ENCODE measurements at places on chromosomes 11 and 22.

- DNase-seq: no peak
Measured at GRCh38 chr11:21492931-21493330, 700.0 kb upstream of the ANO5 start.

DNA sequence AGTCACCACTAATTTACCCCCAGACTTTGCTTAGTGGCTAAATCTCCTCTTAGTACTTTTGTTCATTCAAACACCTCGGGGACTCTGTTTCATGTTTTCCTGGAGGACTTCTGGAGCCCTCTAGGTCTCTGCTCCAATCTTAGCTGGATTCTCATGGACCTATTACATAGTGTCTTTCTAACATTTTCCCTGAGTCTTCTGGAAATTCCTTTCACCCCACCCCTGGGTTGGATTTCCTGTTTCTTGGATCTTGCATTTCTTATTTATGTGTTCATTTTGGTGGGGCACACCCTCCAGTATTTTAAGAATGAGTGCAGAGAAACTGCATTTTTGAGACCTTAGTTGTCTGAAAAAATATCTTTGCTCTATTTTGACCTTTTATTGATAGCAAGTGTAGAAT, 220.1 kb downstream of the BLID start:
- no peak for DNase-seq

- peak; percentile 18 for DNase-seq
Measured at GRCh38 chr11:45847911-45848316, 639 bp downstream of the CRY2 start.

DNA sequence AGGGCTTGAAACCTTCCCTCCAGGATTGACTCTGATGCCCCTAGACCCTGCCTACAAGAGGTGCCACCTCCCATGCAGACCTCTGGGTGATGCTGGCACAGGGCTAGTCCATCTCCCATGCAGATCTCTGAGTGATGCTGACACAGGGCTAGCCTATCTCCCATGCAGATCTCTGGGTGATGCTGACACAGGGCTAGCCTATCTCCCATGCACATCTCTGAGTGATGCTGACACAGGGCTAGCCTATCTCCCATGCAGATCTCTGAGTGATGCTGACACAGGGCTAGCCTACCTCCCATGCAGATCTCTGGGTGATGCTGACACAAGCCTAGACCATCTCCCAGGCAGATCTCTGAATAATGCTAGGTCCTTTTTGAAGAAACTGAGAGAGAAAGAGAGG, 321.7 kb downstream of the NTM start:
- DNase-seq: no peak

GRCh38 chr11:86341382-86341781, 33.3 kb upstream of the CCDC81 start:
- no peak for DNase-seq

DNA sequence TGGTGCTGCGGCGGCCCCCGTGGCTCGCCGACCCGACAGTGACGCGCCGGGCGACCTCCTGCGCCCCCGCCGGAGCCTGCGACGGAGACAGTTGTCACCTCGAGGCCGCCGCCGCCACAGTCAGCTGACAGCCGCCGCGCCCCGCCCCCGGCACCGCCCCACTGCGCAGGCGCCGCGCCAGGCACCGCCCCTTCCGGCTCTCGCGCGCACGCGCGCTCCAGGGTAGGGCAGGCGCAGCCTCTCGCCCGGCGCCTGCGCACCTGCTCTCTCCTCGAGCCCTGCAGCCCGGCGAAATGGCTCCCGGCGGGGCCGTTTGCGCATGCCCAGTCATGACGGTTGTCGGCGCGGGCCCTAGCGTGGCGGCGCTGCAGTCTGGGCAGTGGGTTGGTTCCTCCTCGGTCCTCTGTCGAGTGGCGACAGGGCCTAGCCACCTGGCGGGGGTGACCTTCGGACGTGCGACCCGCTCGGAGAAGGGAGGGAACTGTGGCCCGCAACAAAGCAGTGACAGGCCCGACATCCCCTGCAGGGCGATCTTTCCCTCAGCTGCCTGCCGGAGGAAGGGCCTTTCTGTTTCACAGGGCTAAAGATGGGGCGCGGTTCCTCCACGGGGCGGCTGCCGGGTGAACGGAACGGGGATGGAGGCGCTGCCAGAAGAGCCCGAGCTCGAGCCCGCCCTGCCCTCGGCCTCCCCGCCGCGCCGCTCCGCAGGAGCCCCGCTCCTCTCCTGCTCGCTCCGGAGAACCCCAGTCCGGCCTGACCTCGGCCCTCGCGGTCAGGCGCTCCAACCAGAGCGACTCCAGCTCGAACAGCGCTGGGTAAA, at the start of gene TOLLIP:
Gene TOLLIP, minus strand, starts transcription at position 135 of the 820 bp plus-strand sequence. Its CDS starts 134 bp downstream, at position 1.
- DNase-seq: peak; percentile 63

DNA sequence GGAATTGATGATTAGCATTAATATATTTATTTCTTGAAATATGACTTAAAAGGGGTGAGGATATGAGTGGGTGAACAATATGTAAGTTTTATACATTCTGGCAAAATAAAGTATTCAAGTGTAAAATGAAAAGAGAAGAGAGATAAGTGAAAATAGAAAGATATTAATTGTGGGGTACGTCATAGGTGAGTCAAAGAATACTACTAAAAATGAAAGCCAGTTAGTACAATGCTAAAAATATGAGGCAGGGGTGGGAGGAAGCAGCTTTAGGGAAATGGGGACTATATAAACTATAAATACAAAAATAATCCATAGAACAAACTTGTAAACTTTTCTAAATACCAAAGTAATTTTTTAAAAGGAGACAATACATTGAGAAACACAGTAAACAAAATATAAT, 661.4 kb downstream of the CNTN5 start:
- no peak for DNase-seq

- no peak for DNase-seq
Measured at GRCh38 chr22:32475468-32476010, 928 bp downstream of the FBXO7 start.

GRCh38 chr11:86287468-86287796, 14.6 kb upstream of the HIKESHI start:
- no peak for DNase-seq

- DNase-seq: no peak
Measured at GRCh38 chr11:9506489-9507276, 45.9 kb downstream of the ZNF143 start.

DNA sequence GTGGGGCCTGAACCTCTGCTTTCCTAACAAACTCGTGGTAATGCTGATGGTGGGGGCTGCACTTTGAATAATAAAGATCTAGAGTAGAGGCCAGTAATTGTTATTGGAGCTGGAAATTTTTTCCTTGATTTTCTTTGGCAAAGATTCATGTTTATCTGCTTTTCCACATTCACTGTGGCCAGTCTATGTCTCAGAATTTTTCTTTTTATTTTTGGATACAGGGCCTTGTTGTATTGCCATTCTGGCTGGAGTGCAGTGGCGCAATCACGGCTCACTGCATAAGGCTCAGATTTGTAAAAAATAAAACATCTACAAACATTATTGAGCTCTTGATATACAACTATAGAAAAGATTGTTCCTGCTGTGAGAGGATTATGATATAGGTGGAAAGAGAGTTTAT, 1.6 kb downstream of the TMEM135 start:
- no peak for DNase-seq

- no peak for DNase-seq
Measured at GRCh38 chr11:128513915-128514681, 73.3 kb downstream of the ETS1 start.

- no peak for DNase-seq
Measured at GRCh38 chr11:17159441-17159840, 48.3 kb downstream of the PIK3C2A start.

DNA sequence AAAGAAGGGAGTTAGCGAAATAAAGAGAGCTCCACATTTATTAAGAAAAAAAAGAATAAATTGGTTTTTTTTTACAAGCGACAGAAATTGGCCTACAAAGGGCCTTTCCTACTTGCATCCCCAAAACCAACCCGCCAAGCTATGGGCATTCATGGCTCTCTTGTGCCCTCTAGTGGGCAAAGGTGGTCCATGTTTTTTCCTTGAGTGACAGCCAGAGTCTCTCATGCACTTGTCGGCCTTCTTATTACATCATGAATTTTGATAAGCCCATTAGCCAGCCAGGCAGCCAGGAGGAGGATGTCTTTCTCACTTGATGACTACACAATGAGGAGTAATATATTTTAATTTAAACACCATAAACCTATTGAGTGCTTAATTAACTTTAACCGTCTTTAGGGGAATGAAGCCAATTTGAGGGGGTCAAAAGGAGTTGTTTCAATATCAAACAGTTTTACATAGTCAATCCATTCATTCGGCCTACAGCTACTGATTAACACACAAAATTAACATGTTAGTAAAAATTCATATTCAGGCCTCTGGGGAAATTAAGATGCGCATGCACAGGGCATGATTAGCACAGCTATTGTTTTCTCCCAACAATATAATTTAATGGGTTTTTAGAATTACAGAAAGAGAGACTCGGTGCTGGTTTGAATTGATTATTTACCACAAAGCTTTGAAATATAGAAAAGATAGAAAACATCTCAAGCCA, 85.5 kb downstream of the RCN1 start:
- DNase-seq: no peak

- DNase-seq: no peak
Measured at GRCh38 chr11:44177905-44178304, 82.4 kb downstream of the EXT2 start.

DNA sequence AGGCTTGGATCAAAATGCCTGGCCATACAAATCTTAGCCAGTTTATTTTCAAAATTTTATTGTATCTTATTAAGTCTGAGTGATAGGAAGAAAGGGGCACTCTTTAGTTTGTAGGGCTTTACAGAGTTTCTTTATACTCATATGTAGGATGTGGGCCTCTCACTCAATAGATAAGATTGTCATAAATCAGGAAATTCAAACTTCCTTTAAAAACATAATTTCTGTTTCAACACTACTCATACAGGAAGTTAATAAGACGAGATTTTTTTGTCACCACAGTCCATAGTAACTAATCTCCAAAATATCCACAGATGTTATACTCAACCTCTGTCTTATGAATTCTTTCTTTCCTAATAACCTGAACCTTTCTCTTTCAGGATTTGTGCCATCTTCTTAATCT, 13.3 kb upstream of the OR56B4 start:
- DNase-seq: no peak

DNA sequence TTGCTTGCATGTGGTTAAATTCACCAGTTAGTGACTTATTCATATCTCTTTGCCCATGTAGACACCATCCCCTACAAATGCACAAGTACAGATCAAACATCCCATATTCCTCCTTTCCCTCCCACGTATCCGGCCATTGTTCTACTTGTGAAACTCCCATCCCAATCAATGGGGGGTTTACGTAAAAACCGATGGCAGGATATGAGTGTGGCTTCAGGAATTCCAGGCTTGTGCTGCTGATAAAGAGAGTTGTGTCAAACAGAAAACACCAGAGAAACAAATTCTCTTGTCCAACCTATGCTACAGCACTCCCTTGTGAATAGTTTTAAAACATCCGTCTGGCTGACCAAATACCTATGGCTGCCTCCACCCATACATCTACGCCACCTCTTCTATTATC, 15.5 kb downstream of the FLI1 start:
- no peak for DNase-seq

GRCh38 chr11:89495951-89496350, 4.8 kb upstream of the NOX4 start:
- no peak for DNase-seq

- peak; percentile 2 for DNase-seq
Measured at GRCh38 chr22:32985899-32986765, 72.0 kb downstream of the SYN3 start.

DNA sequence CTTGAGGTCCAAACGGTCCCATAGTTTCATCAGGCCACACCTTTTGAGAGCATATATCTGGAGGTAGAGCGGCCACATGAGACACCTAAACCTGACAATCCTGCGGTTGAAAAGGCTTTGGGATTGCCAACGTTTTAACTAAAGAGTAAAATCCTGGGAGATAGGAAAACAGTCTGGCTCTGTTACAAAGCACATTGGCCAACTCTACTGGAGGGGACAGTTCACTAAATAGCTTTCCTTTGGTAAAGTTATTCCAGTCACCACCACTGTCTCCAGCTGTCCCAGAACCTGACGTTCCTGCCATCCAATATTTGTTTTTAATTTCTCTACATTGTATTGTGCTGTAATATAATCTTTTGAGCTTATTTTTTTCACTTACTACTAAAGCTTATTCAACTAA, 22.0 kb downstream of the ABTB2 start:
- DNase-seq: no peak

- no peak for DNase-seq
Measured at GRCh38 chr22:39717099-39717498, 146.5 kb downstream of the CACNA1I start.

DNA sequence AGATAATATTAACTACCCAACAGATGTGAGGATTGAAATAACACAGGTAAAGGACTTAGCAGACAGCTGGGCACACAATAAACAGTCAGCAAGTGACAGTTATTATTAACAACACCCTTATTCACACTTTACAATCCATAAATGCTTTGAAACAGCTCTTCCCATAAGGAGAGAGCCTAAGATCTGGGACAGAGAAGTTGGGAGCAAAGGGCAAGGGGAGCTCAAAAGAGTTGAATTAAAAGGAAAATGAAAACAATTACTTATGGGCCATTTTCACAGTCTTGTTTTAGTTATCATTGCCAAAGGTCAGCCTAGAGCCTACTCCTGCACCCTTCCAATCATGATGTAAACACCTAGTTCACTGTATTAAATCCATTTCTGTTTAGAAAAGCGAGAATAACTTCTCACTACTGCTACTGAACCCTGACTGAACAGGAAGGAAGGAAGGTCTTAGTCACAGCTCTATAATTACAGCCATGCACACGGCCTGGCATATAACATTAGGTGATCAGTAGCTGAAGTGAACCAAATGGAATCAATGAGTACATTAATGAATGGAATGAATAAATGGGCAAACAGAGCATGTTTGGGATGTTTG, 111.3 kb downstream of the PLEKHA7 start:
- no peak for DNase-seq

DNA sequence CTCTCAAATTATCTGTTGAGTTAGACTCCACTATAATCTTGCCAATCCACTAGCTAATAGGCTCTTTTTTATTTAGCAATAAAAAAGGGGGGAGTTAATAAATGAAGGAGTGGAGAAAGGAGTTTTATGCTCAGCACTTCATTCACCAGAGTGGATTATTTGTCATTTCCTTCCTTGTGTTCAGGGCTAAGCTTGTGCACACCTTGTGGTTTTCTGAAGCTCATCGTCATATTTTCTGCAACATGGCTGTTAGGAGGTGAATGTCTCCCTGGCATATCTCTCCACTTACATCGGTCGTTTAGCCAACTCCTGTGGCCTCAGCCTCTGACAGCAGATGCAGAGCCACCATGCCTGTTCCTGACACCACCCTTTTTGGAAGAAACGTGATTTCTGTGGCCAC, 83.9 kb upstream of the MTNR1B start:
- no peak for DNase-seq

GRCh38 chr11:33387996-33388395, 130.8 kb downstream of the HIPK3 start:
- DNase-seq: no peak

All from GF-D8 (cell line).